ENCODE measurements at places on chromosomes 11 and 22.

DNA sequence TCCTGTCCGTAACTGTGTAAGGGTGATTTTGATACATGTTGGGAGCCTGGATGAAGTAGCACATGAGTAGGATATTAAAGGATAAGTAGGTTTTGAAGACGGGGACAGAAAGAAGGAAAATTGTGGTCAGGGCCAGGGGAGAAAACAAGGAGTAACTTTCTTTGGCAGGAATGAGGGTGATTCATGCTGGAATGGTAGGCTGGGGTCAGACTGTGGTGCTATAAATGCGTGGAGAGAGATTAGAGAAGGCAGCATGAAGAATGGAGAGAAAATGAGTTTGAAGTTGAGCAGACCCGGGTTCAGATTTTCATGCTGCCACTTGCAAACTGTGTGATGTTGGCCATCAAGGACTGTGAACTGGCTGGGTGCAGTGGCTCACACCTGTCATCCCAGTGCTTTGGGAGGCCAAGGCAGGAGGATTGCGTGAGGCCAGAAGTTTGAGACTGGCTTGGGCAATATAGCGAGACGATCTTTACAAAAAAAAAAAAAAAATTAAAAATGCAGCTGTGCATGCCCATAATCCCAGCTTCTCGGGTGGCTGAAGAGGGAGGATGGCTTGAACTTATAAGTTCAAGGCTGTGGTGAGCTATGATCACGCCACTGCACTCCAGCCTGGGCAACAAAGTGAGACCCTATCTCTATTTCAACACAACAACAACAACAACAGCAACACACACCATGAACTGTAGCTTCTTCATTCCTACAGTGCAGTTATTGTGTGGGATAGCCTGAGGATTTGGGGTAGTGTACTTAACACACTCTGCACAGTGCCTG is 22.3 kb downstream of the ZBTB16 start:
- DNase-seq = peak; percentile 79

DNA sequence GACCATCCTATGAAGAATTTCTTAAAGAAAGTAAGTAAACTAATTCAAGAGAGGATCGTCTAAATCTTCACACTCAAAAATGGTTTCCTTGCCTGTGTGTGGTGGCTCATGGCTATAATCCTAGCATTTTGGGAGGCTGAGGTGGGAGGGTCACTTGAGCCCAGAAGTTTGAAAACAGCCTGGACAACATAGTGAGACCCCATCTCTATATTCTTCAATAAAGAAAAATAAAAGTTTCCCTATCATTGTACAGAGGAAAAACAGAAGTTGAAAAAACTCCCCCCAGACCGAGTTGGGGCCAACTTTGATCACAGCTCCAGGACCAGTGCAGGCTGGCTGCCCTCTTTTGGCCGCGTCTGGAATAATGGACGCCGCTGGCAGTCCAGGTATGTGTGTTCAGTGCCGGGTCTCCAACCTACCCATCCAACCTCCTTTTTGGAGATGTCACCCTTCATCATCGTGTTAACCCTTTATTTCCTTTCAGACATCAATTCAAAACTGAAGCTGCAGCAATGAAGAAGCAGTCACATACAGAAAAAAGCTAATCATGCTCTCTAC is 3.0 kb downstream of the RPS25 start:
- no peak for DNase-seq

DNA sequence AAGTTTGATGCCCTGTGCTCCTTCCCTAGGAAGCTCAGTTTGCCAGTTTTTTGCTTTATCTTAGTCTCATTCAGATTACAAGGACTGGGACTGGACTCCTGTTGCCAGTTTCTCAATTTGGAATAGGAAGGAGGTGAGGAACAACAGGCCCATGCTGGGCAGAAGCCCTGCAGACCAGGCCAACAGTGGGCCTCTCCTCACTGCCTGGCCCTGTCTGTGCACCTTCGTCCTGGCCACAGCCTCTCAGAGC is 23.7 kb downstream of the MED15 start:
- DNase-seq = no peak

DNA sequence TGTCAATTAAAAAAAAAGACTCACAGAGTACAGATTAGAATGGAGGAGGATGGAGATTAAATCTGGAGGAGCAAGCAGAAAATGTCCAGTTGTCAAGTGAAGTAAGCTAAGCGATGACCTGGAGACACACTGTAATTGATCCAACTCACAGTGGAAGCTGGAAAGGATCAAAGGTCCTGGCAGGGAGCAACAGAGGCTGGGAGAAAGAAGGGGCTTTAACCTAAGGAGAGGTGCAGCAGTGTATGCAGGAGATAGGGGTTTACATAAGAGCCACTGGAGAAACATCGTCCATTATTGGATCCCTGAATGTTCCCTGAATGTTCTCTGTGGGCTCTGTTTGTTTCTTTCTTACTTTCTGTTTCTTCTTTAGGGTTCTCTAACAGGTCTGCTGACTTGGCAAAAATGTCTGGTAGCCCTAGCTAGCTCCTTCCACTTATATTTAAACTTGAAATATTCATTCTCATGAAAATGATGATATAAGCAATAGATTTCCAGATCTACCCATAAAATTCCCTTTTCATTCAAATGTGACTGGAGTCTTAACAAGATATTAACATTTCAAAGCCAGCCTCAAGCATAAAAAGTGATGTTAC is 30.1 kb upstream of the CAT start:
- DNase-seq = no peak

GRCh38 chr11:13261591-13262061 is 16.0 kb upstream of the BMAL1 start:
- DNase-seq = peak; percentile 93

GRCh38 chr11:8227156-8228152 is 36.2 kb downstream of the LMO1 start:
- DNase-seq = no peak

DNA sequence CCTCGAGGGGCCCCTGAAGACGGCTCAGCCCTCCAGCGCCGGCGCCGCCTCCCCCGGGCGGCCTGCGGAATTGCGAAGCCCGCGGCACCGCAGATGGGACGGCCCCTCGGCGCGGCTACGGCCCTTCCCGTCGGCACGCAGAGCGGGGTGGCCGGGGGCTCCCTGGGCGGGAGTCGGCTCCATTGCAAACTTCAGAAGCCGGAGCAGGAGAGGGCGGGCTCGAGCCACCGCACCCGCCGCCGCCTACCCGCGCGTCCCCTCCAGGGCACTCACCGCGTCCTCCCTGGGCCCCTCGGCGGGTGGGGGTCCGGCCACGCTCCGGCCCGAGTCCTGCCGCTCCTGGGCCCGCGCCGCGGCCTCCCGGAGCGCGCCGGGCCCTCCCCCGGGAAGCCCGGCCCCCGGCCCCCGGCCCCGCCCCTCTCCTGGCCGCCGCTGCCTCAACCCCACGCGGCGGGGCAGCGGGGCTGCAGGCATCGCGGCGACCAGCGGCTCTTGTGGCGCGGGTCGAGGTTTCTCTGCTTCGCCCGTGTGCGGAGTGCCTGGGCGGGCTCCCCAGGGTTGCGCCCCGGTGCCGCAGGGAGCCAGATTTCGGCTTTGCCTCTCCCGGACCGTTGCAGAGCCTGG is at the start of gene PACSIN3:
TSS of gene PACSIN3 (minus strand) at position 359 of the 624 bp plus-strand sequence. CDS start 3,707 bp downstream, outside the sequence.
- DNase-seq = no peak

DNA sequence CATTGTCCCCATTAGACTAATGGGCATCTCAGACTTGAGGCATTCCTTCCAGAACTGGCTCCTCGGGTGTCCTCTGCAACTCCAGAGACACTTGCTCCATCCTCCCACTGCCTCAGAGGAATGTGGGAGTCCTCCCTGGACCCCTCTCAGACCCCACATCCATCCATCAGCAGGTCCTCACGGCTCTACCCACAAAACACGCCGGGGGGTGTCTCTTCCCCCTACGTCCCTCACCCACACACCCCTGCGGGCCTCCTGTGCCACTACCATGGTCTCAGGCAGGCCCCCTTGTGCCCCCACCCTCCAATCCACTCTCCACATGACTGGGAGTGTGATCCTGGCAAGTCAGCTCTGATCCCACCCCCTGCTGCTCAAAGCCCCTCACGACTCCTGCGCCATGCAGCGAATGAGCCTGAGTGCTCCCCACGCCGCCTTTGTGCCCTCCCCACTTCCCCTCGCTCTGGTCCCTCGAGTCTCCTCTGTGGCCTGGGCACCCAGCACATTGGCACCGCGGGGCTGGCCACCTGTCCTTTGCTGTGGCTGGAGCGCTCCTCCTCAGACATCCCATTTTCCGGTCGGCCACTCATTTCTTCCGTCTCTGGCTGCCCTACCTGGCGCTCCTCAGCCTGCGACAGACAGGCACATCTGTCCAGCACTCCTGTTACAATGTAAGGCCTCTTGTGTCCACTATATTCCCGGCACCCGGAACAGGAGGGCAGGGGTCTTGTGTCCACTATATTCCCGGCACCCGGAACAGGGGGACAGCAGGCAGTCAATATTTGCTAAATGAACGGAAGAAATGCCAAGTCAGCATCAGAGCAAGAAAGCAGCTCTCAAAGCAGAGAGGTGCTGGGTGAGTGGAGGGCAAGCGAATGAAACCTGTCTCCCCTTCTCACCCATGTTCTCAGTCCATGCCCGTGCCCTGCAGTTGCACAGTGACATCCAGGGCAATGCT is 14.2 kb upstream of the MOB2 start:
- no peak for DNase-seq

- DNase-seq = no peak
These were observed 4.2 kb downstream of the TCIRG1 start for GRCh38 chr11:68043029-68043348.

DNA sequence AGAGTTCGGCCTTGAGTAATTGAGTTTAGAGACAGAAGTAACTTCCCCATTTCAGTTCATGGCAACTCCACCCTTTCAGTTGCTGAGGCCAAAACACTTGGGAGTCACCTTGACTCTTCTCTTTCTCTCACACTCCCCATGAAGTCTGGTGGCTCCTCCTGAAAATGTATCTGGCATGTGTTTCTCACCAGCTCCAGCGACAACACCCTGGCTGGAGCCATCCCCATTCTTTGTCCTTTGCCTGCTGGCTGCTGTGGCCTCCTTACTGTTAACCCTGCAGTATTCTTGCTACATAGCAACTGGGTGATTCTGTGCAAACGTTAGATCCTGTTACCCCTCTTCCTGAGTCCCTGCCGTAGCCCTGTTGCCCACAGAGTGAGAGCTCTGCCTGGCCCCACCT is 23.8 kb downstream of the SLC6A5 start:
- no peak for DNase-seq

GRCh38 chr22:45218976-45219375 is 21.7 kb downstream of the KIAA0930 start:
- DNase-seq = peak; percentile 88

DNA sequence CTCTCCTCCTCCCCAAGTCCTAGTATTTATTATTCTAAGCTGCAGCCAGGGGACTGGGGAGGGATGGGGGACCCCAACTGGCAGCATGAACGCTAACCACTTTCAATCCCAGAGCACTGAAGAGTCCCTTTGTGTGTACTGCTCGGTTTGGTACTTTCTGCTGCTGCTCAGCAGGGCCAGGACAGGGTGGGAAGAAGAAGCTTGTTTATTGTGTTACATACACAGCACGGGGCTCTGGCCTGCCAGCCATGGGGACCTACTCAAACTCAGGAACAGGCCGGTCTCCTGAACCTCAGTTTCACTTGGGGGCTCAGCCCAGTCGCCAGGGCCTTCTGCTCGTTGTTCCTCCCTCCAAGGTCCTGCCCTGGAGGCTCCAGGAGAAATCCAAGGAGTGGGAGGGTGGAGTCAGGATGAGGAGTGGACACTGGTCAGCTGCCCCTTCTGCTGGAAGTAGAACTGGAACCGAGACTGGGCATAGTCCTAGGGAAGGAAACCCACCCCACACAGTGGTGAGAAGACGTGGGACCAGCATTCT is 616 bp upstream of the CPT1B start:
- DNase-seq = no peak

All from LHCN-M2 (cell line).